Osteocyte (in vitro differentiated cells): ENCODE measurements at places on chromosomes 5 and 9. TPM values are rescaled to one million over a fixed set of nuclear protein-coding genes. Genes with fewer than 3 reads are reported as not detected.

Gene CAVIN4
- 1.1 and 1.6 TPM in 2 replicates for total RNA-seq

Gene TMEM215
- total RNA-seq, result not detected in 2 replicates

Gene SPATA31E1
- not detected in 2 replicates for total RNA-seq

- H3K36me3 ChIP-seq, result no peaks in the 10 kb centered on the region
- no peaks in the 10 kb centered on the region for H3K4me1 ChIP-seq
- H3K27me3 ChIP-seq, result no peaks in the 10 kb centered on the region
- no peak overlapping the region for H3K27ac ChIP-seq
- no peak for DNase-seq
Observed at GRCh38 chr5:36033486-36033885, 33.2 kb downstream of the UGT3A2 start.

- DNase-seq, result peak; percentile 46
- H3K36me3 ChIP-seq, result no peaks in the 10 kb centered on the region
- H3K4me3 ChIP-seq, result no peak overlapping the region
- H3K4me1 ChIP-seq, result peaks cover 12% of the 10 kb centered on the region
- no peaks in the 10 kb centered on the region for H3K27me3 ChIP-seq
Observed at GRCh38 chr9:78292716-78293497, 4.0 kb upstream of the PSAT1 start.

DNA sequence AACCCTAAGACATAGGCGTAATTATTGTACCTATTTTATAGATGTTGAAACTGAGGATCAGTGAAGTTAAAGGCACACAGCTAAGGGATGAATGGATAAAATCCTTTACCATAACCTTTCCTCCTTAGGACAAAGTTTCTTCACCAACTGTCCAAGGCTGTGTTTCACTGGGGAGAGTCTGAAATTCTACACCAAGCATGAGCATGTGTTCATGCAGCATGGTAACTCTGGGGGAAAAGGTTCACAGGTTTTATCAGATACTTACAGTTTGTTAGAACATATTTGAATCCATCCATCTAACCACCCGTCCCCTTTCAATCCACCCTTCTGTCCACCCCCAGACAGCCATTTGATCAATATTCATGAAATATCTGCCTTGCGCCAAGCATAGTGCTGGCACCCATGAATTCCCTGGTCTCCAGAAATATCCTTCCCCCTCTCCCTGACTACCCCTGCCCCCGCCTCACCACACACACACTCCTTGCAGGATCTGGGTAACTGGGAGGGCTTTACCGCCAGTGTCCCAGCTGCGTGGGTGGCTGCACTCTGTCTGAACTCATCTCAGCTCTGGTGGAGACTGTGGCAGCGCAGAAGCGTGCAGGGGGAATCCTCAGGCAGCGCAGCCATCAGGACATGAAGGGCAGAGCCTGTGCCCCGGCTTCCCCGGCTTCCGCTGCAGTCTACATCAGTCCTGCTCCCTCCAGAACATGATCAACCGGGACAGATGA is 6.3 kb upstream of the KCNIP1 start:
- peaks cover 6% of the 10 kb centered on the region for H3K27me3 ChIP-seq
- H3K36me3 ChIP-seq, result no peaks in the 10 kb centered on the region
- no peak for DNase-seq
- peaks cover 7% of the 10 kb centered on the region for H3K4me1 ChIP-seq
- no peak overlapping the region for H3K4me3 ChIP-seq

DNA sequence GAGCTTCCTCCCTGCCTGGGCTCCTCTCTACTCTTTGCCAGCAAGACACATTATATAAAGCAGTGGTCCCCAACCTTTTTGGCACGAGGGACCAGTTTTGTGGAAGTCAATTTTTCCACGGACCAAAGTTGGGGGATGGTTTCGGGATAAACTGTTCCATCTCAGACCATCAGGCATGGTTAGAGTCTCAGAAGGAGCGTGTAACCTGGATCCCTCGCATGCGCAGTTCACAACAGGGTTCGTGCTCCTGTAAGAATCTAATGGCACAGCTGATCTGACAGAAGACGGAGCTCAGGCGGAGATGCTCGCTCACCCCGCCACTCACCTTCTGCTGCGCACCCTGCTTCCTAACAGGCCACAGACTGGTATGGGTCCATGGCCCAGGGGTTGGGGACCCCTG is 142.8 kb downstream of the LIFR start:
- H3K4me1 ChIP-seq, result peaks cover 2% of the 10 kb centered on the region
- no peak for DNase-seq
- H3K36me3 ChIP-seq, result no peaks in the 10 kb centered on the region
- H3K4me3 ChIP-seq, result no peak overlapping the region
- H3K27ac ChIP-seq, result no peak overlapping the region
